ENCODE measurements at places on chromosomes 4 and X.
A peak's percentile ranks its signal among the peaks of the same experiment; 100 is the strongest.

GRCh38 chrX:38117485-38117884 lies 103.2 kb downstream of the SRPX start:
- H3K27ac ChIP-seq, result no peak overlapping the region
- H3K36me3 ChIP-seq, result no peaks in the 10 kb centered on the region
- no peaks in the 10 kb centered on the region for H3K27me3 ChIP-seq
- H3K4me1 ChIP-seq, result no peaks in the 10 kb centered on the region
- no peak for DNase-seq

DNA sequence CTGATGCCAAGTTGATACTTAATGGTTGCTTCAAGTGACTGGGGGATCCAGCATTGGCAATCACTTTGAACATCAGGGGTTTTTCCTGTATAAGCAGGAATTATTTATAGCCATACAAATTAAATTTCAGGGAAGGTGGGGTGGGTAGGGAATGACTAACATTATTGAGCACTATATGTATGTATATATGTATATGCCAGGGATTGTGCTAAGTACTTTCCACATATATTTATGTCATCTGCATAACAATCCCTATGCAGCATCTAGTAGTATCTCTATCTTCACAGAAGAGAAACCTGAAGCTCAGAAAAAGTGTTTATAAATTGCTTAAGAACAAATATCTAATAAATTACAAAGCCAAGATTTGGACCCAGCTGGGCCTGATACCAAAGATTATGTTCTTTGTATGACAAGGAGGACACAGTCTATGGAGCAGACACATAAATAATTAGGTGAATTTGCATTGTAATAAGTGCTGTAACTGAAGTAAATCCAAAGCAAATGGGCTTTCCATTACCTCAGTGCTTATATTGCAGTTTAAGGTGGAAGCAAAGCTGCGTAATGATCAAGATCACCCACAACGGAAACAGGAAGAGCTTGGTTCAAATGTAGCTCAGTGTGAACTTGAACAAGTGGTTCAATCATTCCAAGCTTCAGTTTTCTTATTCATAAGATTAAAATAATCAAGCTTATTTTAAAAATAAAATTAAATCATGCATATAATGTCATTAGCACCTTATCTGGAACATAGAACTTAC lies 18.9 kb upstream of the RASGEF1B start:
- H3K4me1 ChIP-seq, result peaks cover 26% of the 10 kb centered on the region
- H3K4me3 ChIP-seq, result no peak overlapping the region
- no peak overlapping the region for H3K27ac ChIP-seq

GRCh38 chr4:69848028-69848427 lies 11.9 kb downstream of the SULT1E1 start:
- H3K27me3 ChIP-seq, result no peaks in the 10 kb centered on the region
- no peaks in the 10 kb centered on the region for H3K36me3 ChIP-seq
- no peak overlapping the region for H3K27ac ChIP-seq

DNA sequence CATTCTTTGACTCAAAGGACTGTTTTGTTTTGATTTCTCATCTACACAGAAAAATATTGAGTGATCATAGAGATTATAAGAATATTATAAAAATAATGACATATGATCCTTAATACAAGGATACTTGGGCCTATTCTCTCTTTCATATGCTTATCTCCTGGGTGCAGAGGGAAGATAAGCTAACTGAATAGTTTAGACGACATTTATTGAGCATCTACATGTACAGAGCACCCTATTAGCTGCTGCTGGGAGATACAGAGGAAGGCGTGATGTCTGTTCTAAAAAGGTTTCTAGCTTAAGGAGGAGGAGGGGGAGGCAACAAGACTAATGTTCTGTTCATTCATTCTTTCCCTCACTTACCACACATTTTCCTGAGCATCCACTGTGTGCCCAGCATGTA lies 106.8 kb downstream of the HDAC8 start:
- H3K27me3 ChIP-seq, result no peaks in the 10 kb centered on the region
- H3K4me1 ChIP-seq, result no peaks in the 10 kb centered on the region
- H3K27ac ChIP-seq, result no peak overlapping the region
- peaks cover 15% of the 10 kb centered on the region for H3K36me3 ChIP-seq
- no peak overlapping the region for H3K4me3 ChIP-seq
- DNase-seq, result no peak

GRCh38 chrX:40082447-40083119 lies 15.2 kb downstream of the BCOR start:
- DNase-seq, result no peak
- peaks cover 60% of the 10 kb centered on the region for H3K36me3 ChIP-seq
- no peak overlapping the region for H3K27ac ChIP-seq
- H3K27me3 ChIP-seq, result no peaks in the 10 kb centered on the region
- H3K4me1 ChIP-seq, result peaks cover 5% of the 10 kb centered on the region

DNA sequence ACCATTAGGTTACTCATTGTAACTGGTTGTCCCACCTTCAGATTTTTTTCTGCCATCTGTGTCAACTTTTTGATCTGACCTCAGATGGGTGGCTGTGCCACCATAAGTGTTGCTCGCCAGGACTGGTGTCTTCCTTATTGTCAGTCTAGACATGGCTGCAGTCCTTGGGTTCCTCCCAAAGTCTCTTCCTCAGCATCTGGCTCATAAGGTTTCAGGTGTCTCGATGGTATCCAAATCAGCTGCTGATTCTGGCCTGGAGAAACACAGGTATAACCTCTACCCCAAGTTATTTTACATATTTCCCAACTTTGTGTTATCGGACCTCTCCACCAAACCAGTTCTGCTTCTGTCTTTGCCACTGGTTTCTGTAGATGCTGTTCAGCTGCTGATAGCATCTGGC lies 158.5 kb downstream of the ZNF518B start:
- no peak overlapping the region for H3K27ac ChIP-seq
- no peaks in the 10 kb centered on the region for H3K4me1 ChIP-seq
- no peaks in the 10 kb centered on the region for H3K36me3 ChIP-seq
- no peaks in the 10 kb centered on the region for H3K27me3 ChIP-seq
- DNase-seq, result no peak

- peak overlapping the region; percentile 85 for H3K4me3 ChIP-seq
- peak overlapping the region; percentile 86 for H3K27ac ChIP-seq
- H3K27me3 ChIP-seq, result no peaks in the 10 kb centered on the region
- H3K4me1 ChIP-seq, result peaks cover 37% of the 10 kb centered on the region
Observed at GRCh38 chrX:48520976-48521352, 644 bp upstream of the EBP start.

DNA sequence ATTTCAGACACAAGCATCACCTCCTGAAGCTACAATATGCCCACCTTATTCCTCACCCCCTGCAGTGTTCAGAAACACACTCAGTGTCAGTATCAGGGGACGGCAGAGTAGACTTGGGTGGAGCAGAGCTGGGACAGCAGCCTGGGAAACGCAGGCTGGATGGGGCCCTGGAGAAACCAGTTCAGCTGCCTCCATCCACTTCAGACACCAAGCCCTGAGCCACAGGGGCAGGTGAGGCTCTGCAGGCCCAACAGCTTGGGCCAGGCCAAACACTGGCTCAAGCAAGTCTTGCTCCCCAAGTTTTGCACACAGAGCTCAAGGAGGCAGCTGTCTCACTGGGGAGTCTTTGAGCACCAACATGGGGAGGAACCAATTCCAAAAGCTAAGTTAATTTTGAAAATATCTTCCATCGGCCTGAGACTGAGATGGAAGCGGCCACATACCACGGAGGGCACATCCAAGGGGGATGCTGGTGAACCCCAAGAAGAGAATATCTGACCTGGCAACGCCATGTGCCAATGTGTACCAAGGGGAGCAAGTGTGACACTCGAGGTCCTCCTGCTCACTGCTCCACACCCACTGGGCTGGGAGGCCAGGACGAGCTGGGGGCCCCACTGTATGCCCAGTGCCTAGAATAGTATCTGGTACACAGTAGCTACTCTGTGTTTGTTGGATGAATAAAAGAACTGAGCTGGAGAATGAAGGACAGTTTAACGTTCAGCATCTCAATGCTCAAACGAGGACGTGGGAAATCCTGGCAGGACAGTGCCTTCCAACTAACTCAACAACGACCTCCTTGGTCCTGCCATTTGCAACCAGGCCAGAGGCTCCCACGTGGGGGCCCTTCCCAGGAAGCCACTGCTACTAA lies 45.6 kb downstream of the PPP2R2C start:
- H3K27me3 ChIP-seq, result no peaks in the 10 kb centered on the region
- DNase-seq, result no peak
- no peaks in the 10 kb centered on the region for H3K4me1 ChIP-seq
- H3K36me3 ChIP-seq, result no peaks in the 10 kb centered on the region
- H3K27ac ChIP-seq, result no peak overlapping the region

- no peaks in the 10 kb centered on the region for H3K4me1 ChIP-seq
- H3K27me3 ChIP-seq, result no peaks in the 10 kb centered on the region
- no peaks in the 10 kb centered on the region for H3K36me3 ChIP-seq
- DNase-seq, result no peak
Observed at GRCh38 chr4:34512616-34513015, 1731.7 kb downstream of the ARAP2 start.

DNA sequence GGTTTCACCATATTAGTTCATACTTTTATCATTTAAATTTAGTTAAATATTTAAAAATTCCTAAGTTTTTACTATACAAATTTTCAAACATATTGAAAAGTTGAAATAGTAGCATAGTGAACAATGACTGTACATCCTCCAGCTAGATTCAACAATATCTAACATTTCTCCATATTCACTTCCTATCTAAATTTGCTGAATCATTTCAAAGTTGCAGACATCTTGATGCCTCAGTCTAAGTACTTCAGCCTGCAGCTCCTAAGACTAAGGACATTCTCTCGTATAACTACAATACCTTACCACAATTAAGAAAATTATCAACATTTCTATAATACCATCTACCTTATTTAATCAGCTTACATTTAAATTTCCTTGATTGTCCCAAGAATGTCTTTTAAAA lies 132.7 kb downstream of the TMEM164 start:
- no peak for DNase-seq
- no peaks in the 10 kb centered on the region for H3K4me1 ChIP-seq
- H3K27ac ChIP-seq, result no peak overlapping the region
- H3K36me3 ChIP-seq, result no peaks in the 10 kb centered on the region
- H3K4me3 ChIP-seq, result no peak overlapping the region
- no peaks in the 10 kb centered on the region for H3K27me3 ChIP-seq

GRCh38 chr4:81682492-81682891 lies 210.8 kb upstream of the RASGEF1B start:
- no peak for DNase-seq
- no peak overlapping the region for H3K27ac ChIP-seq
- 0 out of 2 replicates have a peak, but pooled peaks cover 2% of the 10 kb centered on the region for H3K4me1 ChIP-seq
- no peak overlapping the region for H3K4me3 ChIP-seq

GRCh38 chr4:83870328-83870950 lies 334.5 kb downstream of the GPAT3 start:
- H3K4me3 ChIP-seq, result no peak overlapping the region
- H3K4me1 ChIP-seq, result no peaks in the 10 kb centered on the region
- no peak overlapping the region for H3K27ac ChIP-seq
- no peaks in the 10 kb centered on the region for H3K27me3 ChIP-seq
- no peak for DNase-seq
- no peaks in the 10 kb centered on the region for H3K36me3 ChIP-seq

DNA sequence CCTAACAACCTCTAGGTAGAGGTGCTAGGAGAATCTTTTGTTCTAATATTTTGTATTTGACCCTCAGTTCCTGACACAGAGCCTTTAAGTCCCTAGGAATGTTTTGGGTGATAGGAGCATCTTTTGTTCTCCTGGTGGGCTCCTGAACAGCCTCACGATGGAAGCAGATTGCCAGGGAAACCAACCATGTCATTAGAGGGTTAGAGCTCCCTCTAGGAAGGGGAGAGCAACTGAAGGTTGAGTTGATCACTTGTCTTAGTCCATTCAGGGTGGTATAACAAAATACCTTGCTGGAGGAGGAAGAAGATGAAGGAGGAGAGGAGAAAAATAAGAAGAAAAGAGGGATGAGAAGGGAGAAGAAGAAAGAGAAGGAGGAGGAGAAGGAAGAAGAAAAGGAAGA lies 9.2 kb downstream of the VCX start:
- no peak overlapping the region for H3K27ac ChIP-seq
- no peak overlapping the region for H3K4me3 ChIP-seq
- H3K4me1 ChIP-seq, result no peaks in the 10 kb centered on the region
- H3K27me3 ChIP-seq, result no peaks in the 10 kb centered on the region
- no peak for DNase-seq

DNA sequence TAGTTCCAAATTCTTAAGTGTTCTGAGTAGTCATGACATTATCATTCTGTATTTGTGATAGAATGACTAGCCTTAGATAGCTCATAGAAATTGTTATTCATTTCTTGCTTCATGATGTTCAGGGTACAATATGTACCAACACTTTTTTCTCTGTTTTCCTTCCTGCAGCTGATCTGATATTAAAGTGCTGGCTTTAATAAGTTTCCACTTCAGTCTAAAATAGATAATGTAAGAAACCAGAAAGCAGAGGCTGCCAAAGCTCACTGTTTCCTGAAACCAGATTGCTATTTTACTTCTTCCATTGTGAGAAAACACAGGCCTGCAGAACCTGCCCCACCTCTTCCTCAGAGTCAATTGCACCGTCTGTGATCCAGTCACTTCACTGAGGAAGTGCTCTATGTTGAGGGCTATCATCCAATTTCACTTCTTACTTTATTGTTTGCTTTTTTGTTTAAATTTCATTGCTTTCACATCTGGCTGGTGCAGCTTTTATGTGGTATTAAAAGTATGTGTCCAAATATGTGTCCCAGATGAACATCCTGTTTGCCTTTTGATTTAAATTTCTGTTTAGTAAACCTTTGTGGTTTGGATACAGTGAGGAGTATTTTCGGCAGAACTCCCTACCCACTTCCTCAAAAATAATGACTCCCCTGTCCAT lies 652.1 kb downstream of the ANKRD50 start:
- no peaks in the 10 kb centered on the region for H3K27me3 ChIP-seq
- peak; percentile 11 for DNase-seq
- H3K36me3 ChIP-seq, result no peaks in the 10 kb centered on the region
- no peak overlapping the region for H3K27ac ChIP-seq
